ENCODE measurements at places on chromosomes 1 and 21.

DNA sequence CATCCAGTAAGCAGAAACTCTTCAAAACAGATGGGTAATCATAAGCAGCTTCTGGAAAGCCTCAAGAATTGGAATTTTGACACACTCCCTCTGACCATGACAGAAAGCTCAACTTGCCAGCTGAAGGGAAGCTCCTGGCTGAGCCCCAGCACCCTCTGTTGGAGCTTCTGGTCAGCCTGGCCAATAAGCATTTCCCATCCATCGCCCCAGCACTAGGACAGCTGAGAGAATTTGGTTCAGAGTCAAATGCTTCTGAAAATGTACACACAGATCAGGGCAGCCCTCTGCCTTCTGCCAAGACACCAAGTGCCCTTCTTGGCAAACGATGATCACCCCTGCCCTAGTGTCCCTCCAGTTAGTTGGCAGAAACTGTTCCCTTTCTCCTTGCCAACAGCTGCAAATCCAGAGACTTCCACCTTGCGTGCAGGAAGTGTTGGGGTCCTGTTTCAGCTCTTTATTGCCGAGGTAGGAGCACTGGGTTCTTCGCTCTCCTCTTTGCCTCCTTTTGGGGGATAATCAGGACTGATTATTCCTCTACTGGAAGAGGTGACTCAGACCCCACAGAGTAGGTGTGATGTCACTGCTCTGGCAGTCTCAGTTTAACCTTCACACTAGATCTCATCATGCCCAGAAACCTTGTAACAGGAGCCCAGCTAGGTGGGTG lies 11.9 kb downstream of the PIGV start:
- DNase-seq, result no peak

DNA sequence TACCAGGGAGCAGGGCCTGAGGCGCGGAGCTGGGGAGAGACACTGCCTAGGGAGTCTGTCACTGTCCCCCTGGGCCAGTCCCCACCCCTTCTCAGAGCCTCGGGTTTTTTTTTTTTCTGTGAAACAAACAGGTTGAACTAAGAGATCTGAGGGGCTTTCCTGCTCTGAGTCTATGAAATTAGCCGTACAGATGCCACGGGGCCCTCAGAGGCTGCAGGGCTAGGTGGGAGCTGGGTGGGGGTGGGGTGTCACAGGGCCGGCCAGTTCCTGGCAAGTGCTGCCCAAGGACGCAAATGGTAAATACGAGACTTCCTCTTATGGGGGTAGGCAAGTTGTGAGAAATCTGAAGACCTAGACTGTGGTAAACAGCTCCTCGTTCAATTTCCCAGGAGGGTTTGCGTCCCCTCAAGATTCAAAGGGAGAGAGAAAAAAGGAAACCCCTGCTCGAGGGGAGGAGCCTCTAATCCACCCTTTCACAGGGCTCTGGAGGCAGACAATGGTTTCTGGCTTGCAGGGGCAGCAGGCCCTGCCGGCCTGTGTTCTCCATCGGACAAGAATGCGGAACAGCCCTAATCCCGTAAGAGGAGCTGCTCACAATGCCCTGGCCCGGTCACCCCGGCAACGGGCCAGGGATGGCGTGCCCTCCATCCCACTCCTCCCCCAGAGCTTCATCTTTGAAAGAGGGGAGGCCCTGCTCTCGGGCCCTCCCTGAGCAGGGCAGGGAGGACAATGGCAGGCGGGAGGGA lies 7.8 kb downstream of the NUAK2 start:
- no peak for DNase-seq

GRCh38 chr1:41006942-41007865 lies 14.3 kb downstream of the SLFNL1 start:
- no peak for DNase-seq

- no peak for DNase-seq
Measured at GRCh38 chr1:226548256-226549093, at the start of gene STUM. STUM (plus strand) TSS chr1:226548764; CDS start chr1:226548905, 141 bp downstream.

DNA sequence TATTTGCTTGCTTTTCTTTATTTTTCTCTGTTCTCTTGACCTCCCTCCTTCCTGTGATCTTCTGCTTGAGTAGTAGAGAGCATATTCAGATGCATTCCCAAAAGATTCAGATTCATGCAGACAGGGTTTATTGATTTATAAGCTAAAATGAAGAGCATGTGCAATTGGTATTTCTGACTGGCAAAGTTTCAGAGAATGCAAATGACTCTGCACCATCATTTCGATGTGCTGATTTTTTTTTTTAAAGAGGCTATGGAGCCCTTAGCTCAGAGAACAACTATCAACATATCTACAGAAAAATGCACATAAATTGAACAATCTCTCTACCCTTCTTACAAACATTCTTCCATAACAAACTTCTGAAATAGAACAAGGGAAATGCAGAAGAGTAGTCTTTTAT lies 312.0 kb downstream of the VAV3 start:
- DNase-seq, result no peak

- no peak for DNase-seq
Measured at GRCh38 chr1:67347688-67348472, 40.2 kb downstream of the IL12RB2 start.

GRCh38 chr1:165289556-165289955 lies 67.0 kb downstream of the LMX1A start:
- no peak for DNase-seq

GRCh38 chr1:53619367-53620060 lies 119.5 kb downstream of the GLIS1 start:
- DNase-seq, result no peak

GRCh38 chr1:75937034-75937433 lies 4.8 kb upstream of the ASB17 start:
- no peak for DNase-seq

DNA sequence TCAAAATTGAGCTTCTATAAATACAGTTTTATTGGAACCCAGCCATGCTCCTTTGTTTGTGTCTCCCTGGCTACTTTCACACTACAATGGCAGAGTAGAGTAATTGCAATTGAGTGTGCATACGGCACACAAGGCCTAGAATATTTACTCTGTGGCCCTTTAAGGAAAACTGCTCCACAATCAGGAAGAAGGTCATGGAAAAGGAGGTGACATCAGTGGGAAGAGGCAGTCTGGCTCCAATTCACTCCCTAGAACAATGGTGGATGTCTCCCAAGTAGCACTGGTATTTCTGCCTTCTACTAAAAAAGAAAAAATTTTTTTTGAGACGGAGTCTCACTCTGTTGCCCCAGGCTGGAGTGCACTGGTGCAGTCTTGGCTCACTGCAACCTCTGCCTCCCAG lies 51.3 kb downstream of the KRTAP19-8 start:
- no peak for DNase-seq

DNA sequence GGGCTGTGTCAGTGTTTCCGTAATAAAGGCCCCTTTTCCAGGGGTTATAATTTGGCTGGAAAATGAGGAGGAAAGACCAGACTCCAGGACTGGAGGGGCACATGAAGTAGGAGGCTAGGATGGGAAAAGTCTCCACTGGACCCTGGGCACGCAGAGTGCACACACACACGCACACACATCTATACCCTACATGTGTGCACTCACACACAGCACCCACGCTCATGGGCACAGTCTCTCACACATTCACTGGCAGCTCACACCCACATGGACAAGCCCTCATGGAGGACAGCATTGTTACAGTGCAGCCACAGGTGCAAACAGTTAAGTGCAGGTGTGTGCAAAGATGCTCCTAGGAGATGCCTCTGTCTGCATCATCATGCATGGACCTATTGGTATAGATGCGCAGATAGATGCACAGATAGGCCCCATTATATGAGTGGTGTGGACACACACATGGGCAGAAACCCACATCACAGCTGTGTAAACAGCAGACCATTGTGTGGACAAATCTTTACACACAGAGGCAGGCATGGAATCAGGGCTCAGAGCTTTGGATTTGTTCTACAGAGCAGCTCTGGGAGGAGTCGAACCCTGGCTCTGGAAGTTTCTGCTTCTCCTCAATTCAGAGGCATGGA lies 9.1 kb upstream of the RUNX3 start:
- DNase-seq, result no peak

DNA sequence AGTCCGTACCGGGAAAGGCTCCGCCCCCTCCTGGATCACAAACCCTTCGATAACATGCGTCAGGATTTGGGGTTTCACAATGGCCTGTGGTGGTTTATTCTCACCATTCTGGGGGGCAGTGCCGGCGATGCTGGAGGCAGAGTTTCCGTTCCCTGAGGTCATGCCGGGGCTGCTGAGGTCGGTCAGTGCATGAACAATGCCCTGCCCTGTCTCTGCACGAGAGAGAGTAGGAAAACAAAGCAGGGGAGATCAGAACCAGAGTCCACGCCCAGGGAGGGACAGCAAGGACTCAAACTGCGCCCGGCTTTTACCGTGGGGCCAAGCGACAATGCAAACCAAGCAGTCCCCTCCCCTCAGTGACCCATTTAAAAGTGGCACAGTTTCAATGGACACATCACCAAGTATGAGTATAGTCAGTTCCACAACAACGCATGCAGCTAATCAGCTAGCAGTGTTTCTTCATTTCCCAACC lies 13.2 kb upstream of the A3GALT2 start:
- DNase-seq, result no peak

- DNase-seq, result no peak
Measured at GRCh38 chr1:233140499-233140898, 155.0 kb downstream of the PCNX2 start.

DNA sequence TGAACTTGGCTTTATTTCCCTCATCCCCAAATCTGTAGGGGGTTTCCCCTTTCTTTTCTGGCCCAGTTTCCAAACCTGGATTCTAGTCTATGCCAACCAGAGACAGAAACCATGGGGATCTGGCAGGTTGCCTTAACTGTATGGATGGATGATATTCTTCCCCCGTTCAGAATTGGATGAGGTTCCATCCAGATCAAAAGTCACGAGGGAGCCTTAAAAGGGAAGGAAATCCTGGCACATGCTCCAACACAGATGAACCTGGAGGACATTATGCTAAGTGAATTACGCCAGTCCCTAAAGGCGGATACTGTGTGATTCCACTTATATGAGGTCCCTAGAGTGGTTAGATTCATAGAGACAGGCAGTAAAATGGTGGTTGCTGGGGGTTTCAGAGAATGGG lies 124.4 kb downstream of the HUNK start:
- DNase-seq, result no peak

DNA sequence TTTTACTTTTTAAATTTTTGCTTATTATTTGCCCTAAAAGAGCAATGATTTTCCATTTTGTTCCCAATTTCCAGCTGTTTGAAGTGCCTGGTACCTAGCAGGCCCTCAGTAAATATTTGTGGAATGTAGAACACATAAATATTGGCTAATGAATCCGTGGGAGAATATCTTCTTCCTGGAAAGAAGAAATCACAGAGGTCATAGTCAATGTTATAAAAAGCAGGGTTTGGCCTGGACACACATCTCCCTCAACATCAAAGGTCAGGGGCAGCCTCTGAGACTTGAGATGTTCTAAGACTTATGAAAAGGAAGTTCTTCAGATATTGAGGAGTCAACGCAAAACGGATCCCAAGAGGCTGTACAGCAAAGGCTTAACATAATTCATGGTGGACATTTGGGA lies 358.1 kb downstream of the HHAT start:
- DNase-seq, result no peak

- no peak for DNase-seq
Measured at GRCh38 chr1:190759807-190760206, 282.1 kb upstream of the BRINP3 start.

GRCh38 chr1:91314643-91315042 lies 90.0 kb downstream of the HFM1 start:
- no peak for DNase-seq

DNA sequence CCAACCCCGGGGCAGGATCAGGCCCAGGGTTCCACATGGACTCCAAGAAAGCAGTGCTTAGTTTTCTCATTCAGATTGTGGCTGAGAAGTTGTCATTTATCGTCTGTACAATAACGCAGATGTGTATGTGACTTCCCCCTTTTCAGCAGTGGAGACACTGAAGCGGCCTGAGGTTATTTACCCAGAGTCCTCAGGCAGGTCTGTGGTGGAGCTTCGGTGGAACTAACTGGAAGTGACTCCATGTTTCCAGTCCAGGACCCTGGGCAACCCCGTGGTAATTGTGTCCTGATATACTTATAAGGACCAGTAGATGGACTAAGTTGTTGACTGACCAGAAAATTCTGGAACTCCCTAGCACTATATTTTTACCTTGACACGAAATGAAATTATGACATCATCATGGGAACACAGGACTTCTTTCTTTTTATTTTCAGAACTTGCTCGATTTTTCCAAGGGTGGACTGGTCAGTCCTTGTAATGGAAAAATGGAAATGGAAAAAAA lies 1.0 kb upstream of the IER5 start:
- DNase-seq, result no peak

GRCh38 chr21:37842163-37842919 lies 73.9 kb downstream of the KCNJ6 start:
- no peak for DNase-seq

- DNase-seq, result no peak
Measured at GRCh38 chr1:209433649-209434031, 149.9 kb upstream of the CAMK1G start.

DNA sequence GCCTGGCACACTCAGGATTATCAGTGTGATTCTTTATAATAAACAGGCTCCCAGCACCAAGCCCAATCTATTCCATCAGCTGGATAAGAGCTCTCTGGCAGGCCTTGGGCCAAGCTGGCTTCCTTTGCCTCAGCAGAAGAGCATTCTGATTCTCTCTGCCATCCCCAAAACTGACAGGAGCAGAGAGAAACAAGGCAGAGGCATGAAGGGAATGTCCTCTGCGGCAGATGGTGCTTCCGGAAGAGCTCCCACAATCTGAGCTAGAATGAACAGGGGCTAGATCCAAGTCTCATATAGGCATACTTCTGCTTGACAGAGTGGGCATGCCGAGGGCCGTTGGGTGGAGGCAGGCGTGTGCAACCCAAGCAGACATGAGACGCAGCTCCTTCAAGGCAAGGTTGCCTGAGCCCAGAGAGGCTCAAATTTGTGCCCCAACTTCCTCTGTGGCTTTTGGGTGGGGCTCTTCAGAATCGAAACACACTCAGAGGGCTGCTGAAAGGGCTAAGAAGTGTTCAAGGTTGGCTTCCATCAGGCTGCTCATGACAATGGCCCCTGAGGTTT lies 4.0 kb downstream of the CAPN2 start:
- DNase-seq, result peak; percentile 29

DNA sequence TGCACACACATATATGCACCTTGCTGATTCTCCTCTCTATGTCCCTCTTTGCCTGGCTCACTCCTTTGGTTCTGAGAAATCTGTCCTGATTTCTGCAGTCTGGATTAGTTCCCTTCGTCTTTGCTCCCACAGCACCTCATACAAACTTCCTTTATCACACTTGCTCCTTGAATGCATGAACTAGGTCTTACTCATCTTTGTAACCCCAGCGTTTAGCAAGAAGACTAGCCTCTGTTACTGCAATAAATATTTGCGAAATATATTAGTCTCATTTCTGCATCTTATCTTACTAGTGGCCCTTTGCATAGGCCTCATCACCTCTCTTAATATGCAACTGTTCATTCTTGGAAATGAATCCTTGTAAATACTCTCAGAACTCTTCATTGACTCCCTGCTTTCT lies 11.4 kb downstream of the SMYD2 start:
- no peak for DNase-seq

All from stimulated activated naive CD4-positive, alpha-beta T cell treated with Interleukin-2 at 50 U/mL for 16 hours (primary cell).